Fibroblast of the aortic adventitia (primary cell): ENCODE measurements at places on chromosomes 4 and X. TPM values are rescaled to one million over a fixed set of nuclear protein-coding genes. Genes with fewer than 3 reads are reported as not detected.
A peak's percentile ranks its signal among the peaks of the same experiment; 100 is the strongest.

DNA sequence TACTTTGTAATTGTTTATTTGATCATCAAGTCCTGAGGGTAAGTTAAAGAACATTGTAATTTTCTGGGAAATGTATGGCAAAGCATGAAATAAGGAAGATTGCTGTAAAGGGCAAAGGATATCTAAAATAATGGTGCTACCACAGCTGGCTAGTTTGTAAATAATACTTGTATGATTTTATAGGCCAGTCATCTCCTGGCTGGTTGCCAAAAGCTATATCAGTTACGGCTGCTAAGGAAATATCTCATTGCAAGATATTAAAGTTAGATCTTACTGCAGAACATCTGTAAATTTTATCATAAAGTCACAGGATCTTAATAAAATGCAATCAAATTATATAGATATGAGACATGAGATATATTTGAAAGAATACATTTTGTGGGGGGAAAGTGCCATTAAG lies 150.8 kb upstream of the CXCL13 start:
- DNase-seq = peak; percentile 37

DNA sequence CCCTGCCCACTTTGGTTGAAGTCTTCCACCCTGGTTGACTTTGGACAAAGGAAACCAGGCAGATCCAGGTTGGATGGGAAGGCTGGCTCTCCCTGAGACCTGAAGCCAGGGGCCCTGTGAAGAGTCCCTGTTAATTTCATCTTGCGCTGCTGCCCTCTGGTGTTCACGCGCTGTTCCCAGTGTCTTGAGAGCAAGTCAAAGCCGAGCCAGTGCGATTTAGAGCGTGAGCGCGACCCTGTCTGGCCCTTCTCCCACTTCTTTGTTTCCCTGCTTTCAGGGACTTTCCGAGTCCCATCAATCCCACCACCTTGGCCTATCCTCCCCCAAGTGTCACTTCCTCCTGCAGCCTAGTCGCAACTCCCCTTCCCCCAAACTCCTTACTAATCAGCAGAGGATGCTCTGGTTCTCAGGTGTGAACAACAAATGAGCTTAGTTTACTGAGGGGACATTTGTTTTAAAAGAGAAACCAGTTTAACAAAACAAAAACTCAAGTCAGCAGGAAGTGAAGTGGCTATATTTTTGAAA lies 25.8 kb upstream of the CHRNA9 start:
- DNase-seq = peak; percentile 86

The LDB2 gene
- total RNA-seq = 46.6 and 85.9 TPM in 2 replicates

DNA sequence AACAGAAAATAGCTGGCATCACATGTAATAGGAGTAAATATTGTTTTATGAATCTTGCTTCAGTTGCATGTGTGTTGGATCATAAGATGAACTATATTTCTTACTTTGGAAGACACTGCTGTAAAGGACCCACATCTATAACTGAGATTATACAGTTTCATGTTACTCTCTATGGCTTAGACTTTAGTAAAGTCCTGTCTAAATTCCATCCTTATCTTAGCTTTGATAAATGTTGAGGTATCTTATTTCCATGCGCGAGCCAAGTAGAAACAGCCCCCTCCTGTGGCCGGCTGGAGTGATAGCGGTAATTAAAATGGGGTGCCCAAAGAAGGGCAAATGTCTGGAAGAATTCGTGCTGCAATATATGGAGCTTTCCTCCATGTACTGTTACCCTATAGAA lies 43.0 kb downstream of the CCDC158 start:
- DNase-seq = peak; percentile 69
